ENCODE measurements at places on chromosomes 2 and 18. TPM values are rescaled to one million over a fixed set of nuclear protein-coding genes. Genes with fewer than 3 reads are reported as not detected.

Gene MALL
- 155 TPM for total RNA-seq

Gene CFAP210
- 0.77 TPM for total RNA-seq

Gene SEPTIN2
- 283 TPM for total RNA-seq

Gene ANKRD30B
- not detected for total RNA-seq

Gene IL1F10
- not detected for total RNA-seq

Gene TMEM247
- total RNA-seq: not detected

Gene AKAIN1
- not detected for total RNA-seq

Gene COLEC12
- total RNA-seq: 0.03 TPM

Gene DHRS9
- total RNA-seq: 3.9 TPM

Gene BOLL
- not detected for total RNA-seq

Gene GLI2
- 31.4 TPM for total RNA-seq

Gene POU3F3
- total RNA-seq: 0.02 TPM

Gene OR6B2
- total RNA-seq: not detected

Gene COL6A3
- total RNA-seq: 0.29 TPM

Gene CNPPD1
- 42.6 TPM for total RNA-seq

Gene RAX
- total RNA-seq: not detected

Gene TRIB2
- 0.51 TPM for total RNA-seq

Gene TTR
- total RNA-seq: not detected

Gene HOXD12
- not detected for total RNA-seq

Data from A549 treated with dexamethasone at 1 μM for 4 hours (cell line).